ENCODE measurements at places on chromosomes 2 and 18.

- no peak for DNase-seq
Observed at GRCh38 chr2:233421091-233421816, 67.0 kb downstream of the DGKD start.

GRCh38 chr2:215617060-215617824, 181.4 kb upstream of the FN1 start:
- no peak for DNase-seq

DNA sequence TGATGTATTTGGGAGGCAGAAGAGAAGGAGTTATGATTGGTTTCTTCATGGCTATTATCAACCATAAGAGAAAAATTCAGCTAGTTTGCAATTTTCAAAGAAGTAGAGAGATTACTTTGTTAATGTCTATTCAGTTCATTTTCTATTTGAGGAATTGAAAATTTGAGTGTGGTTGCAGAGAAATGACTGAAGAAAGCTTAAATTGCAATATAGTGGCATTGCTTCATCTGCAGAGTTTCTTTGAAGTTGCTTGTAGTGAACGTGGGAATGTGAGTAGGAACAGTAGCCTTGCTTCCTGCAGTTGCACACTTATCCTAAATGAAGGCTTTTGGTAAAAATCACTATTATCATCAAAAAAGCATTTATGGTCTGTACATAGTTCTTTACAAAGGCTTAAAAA, 14.7 kb upstream of the CYRIA start:
- no peak for DNase-seq

- no peak for DNase-seq
Observed at GRCh38 chr2:216195565-216196029, 86.4 kb downstream of the XRCC5 start.

- DNase-seq: no peak
Observed at GRCh38 chr2:37881397-37881796, 43.7 kb upstream of the RMDN2 start.

- DNase-seq: no peak
Observed at GRCh38 chr18:48024009-48024512, 93.6 kb upstream of the SMAD2 start.

DNA sequence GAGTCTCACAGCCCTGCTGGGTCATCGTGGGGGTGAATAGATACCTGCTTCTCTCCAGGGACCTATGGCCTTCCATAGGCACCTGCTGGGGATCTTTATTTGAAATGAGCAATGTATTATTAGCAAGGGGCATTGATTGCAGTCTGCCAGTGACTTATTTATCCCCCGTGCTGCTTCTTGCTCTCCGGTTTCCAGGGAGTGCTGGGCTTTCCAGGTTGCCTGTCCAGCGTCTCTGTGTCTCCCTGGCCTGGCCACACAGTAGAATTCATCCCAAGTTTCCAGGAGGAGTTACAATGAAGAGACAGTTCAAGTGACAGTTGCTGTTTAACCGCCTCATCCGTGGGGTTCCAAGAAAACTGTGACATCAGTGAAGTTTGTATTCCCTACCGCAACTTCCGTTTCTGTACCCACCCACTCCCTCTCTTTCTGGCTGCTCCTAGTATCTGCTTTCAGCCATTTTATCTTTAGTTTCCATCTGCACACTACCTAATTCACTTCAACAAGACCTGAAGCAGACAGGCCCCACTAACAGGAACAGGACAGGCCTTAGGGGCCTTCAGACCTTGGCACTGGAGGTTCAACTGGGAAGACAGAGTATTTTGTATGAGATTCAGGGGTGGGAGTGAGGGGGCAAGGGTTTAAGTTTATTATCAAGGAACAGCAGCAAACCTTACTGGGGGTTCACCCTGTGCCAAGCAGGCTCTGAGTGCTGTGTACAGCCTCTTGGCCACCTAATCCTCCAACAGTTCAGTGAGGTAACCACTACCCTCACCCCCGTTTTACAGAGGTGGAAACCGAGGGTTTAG, 134.8 kb downstream of the PRKCE start:
- no peak for DNase-seq

DNA sequence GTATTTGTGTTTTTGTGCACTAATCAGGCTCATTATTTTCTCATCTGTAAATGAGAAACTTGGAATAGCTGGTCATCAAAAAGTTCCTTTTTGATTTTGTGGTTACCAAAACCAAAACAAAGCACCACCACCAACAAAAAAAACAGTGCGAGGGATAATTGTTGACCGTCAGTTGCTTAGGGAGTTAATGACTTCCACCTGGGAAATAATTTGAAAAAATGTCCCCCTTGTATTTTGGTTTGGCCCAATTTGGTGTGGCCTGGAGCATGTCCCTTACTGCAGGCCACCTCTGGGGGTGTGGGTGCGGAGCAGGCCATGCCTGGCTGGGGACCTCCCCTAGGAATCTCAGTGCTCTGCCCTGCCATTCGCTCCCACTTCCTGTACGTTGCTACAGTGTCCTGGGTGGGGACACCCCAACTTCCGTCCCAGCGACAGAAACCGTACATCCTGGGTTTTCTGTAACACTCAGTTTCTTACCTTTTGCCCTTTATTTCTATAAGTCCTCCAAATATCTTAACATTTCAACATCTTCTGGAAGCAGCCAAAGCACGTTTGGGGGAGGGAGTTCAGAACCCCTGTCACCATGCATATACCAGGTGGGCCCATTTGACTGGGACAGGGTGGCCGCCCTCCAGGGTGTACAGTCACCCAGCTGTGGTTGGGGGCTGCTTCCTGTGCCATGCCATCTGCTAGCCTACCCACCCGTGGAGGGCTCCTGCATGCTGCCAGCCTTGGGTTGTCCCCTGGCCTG, 31.3 kb downstream of the NCK2 start:
- no peak for DNase-seq

DNA sequence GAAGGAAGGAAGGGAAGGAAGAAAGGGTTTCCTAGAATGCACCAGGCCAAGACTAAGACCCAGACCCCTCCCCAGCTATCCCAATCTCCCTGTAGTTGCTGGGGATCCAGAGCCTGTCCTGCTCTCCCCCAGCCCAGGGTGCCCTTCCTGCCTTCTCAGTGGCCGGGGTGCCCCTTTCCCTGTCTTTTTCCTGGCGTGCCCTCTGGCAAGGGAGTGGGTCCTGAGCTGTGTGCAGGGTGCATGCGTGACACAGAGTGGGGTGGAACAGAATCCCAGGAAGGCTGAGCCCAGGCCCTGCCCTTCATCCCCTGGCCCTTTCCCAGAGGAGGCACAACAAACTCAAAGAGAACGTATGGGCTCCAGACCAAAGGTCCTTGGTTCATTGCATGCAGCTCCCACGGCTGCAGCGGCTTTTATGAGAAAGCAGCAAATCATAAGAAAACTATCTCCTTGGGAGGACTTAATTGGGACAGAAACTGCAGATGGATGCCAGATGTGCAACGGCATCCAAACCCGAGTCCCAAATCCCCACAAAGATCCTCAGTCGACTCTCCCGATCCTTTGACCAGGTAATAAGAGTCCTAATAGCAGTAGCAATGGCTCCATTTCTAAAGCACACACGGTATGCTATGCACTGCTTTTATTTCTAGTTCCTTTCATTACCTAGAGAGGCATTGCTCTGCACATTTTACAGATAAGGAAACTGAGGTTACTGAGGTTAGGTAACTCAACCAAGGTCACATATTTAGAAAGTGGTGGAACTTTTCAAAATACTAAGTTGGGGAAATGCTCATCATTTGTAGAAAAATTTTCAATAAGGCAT, 12.7 kb upstream of the ARID5A start:
- DNase-seq: no peak

GRCh38 chr2:167289651-167290410, 401.6 kb downstream of the XIRP2 start:
- DNase-seq: no peak

DNA sequence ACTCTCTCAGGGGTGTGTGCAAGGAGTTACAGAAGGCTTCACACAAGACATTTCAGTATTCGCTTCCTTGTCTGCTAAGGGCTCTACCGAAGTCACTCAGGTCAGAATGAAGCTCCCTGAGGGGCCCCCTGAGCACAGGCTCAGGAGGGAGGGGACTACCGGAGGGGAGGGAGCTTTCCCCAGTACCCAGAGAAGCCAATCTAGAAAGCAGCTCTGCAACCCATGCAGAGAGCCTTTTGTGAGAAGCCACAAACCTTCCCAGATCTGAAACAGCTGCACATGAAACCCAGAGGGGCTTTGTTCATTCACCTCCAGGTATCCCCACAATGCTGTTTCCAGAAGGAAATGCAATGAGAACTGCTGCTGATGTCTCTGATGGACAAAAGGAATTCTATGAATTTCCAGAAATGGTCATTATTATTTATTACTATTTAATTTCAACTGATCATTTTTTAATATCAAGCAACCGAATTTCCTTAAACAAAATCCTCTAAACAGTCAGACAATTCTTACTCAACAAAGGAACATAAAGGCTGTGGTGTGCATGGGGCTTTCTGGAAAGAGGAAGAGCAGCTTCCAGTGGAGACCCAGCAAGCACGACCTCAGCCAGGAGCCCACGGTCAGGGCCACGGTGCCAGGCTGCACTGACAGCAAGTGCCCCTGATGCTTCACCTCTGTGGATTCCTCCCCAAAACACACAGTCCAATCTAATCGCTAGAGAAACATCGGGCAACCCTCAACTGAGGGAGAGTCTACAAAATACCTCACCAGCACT, 42.0 kb downstream of the NDUFA10 start:
- DNase-seq: no peak

All from stimulated activated CD8-positive, alpha-beta memory T cell treated with anti-CD3 and anti-CD28 coated beads, Interleukin-4, amount 100 ng/mL, for 1 hour (primary cell).